ENCODE measurements at places on chromosomes 4 and X.
A peak's percentile ranks its signal among the peaks of the same experiment; 100 is the strongest.

GRCh38 chr4:148497258-148497657 lies 55.0 kb upstream of the NR3C2 start:
- DNase-seq, result no peak

DNA sequence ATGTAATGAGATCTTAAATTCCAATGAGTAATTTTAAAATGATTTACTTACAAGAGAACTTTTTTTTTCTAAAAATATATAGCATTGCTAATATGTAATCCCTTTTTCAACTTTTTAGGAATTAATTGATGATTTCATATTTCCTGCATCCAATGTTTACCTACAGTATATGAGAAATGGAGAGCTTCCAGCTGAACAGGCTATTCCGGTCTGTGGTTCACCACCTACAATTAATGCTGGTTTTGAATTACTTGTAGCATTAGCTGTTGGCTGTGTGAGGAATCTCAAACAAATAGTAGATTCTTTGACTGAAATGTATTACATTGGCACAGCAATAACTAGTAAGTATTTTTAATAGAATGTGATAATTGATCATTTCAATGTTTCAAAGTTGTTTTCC lies 113.2 kb downstream of the USP9X start:
- no peak for DNase-seq

DNA sequence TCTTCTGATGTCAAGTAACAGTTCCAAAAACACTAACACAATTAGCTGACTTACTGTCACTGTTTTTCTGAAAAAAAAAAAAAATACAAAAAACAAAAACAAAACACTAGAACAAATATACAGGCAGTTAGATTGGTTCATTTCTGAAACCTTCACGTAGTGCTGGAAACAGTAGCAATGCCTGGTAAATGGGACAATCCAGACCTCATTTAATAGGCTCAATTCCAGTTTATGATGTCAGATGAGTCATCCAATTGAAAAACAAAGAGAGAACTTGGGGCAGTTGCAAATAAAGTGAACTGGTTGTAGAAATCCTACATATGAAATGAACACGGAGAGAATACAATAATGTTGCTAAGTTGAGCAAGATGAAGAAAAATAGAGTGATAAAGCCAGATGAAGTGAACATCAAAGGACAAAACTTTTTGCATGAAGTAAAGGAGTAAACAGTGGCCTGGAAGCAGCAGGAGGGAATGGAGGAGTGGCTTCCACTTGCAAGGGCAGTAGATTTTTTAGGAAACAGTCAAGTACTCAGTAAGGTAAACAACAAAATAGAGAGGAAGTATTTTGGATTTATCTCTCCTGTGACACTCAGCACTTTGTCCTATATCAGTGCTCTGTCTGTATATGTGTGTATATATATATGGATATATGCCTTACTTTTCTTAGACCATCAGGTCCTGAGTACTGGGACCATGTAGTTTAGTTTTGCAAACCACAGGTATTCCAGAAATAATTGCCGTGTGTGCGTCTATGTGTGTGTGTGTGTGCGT lies 39.3 kb upstream of the MAGEA10 start:
- DNase-seq, result no peak

DNA sequence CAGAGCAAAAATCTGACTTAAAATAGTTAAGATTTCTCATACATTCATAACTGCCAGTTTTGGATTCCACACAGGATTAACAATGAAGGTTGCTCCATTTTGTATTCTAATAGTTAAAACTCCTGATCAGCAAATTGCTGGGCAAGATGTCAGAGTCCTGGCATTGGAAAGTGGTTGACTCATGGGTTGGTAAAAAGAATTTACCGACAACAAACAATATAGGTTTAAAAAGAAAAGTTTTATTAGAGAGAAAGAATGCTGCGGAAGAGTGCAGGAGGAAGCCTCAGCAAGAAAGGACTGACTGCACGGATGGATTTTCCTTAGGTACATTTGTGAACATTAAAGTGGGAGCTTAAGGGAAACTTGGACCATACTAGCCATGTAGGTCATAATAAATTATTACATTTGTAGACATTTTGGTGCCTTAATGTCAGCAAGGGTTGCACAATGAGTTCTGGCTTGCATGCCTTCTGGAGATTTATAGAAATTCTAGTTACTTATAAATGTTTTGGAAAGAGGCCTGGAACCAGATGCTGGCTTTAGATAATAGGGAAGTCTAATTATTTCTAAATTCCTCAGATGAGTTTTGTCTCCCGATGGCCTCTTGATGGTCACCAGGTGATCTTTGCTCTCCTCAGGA lies 25.4 kb upstream of the IL2 start:
- DNase-seq, result no peak

DNA sequence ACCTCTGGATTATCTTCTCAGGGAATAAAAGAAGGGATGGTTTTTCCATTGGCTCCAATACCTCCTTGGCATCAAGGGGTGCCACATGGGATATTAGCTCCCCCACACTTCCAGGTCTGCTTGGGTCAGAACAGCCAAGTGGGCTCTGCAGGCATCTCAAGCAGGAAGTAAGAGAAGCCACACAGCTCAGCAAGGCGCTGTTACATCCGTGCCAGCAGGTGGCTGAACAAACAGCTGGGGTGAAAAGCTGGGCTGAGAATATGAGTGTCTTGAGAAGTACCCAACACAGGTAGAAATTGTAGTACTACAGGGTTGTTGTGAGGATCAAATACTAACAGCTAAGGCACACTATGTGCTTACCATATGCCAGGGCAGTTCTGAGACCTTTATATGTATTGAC lies 76.7 kb upstream of the TMEM150C start:
- DNase-seq, result no peak

DNA sequence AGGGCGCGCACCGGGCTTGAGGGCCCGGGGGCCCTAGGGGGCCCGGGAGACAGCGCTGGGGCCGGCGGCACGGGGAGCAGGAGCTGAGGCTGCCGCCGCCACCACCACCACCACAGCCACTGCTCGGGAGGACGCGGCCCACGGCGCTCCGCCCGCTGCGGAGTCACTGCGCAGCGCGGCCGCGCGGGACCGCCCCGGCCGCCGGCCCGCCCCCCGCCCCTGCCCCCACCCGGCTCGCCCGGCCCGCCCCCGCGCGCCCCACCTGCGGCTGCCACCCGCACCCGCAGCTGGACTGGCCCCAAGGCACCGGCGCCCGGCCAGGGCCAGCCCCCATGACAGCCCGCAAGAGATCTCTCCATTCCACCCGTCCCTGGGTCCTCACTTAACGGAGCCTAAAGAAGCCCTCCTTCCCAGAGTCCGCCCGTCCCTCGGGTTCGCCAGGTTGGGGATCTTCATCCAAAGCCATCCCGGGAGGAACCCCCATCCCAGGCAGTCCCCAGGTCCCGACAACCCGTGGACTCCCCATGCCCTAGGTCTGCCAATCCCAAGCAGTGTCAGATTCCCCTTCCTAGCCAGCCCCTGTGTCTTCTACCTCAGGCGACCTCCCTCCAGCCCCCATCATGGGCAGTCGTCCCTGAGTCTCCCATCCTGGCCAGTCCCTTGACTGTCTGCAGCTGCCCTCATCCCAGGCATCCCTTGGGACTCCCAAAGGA lies 40.0 kb upstream of the IQSEC2 start:
- no peak for DNase-seq

DNA sequence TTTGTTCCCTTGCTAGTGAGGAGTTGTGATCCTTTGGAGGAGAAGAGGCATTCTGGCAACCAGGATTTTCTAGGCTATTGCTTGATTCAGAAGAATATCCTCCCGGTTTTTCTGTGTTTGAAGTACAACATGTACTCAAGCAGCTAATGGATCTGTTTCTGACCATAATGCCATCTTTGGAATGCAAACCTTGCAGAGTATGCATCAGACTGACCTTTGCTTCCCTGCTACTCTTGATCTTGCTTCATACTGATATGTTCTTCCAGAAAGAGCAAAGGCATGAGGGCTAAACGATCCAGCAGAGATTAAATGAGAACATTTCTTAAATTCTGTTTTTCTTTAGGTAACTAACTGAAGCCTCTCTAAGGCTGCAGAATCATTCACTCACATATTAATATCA lies 265.4 kb upstream of the SLC7A11 start:
- no peak for DNase-seq

DNA sequence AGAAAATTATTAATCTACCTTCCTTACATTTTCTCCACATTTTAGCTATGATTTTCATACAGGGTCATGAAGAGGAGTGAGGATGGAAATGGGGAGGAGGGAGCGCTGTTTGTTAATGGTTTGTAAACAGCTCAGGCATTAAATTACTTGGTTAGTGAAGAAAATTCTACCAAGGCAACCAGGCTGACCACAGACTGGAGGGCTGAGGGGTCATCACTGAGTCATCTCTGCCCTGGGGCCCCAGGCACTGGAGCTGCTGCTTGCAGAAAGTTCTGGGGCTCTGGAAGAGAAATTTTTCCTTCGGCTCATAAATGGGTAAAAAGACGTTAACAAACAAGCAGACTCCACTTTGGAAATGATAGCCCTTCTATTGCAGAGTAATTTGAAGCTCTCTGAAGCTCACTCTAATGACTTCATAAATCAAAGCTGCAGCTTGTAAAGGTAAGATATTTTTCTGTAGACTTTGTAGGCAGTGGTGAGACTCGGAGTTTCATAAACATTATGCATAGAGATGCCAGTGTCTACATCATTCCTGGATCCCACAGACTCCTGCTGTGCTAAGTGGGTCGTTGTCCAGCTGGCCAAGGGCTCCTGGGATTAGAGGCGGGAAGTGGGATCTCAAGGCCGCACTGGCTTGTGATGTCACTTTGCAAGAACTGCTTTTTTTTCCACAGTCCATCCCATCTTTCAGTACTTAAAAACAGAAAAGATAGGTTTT lies 159.6 kb downstream of the PTTG2 start:
- no peak for DNase-seq

- no peak for DNase-seq
Measured at GRCh38 chr4:152850377-152850776, 70.6 kb downstream of the ARFIP1 start.

- no peak for DNase-seq
Measured at GRCh38 chr4:7252510-7253340, 60.4 kb downstream of the SORCS2 start.

DNA sequence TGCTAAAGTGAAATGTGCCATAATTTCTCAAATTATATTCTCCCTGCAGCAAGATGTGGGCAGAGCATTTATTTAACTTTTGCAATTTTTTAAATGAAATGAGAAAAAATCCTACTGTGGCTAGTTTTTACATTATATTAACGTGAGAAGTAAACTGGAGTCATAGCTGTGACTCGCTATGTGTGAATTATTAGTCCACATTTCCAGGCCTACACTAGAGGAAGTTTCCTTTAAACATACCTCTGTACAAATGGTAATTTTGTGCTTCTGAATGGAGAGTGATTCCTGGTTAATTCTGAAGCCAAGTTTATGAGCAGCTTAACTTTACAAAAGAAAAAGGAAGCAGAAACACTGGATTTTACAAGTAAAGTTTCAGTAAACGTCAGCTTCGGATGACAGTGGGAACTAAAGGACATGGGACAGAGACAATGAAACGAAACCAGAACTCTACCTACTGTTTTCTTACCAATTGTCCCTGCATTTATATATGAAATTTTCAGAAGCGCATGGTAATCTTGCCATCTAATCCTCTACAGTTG lies 72.4 kb downstream of the FBXO8 start:
- no peak for DNase-seq

GRCh38 chr4:112378858-112379257 lies 81.7 kb downstream of the ALPK1 start:
- no peak for DNase-seq

GRCh38 chr4:186792728-186793366 lies 69.2 kb upstream of the FAT1 start:
- DNase-seq, result no peak

DNA sequence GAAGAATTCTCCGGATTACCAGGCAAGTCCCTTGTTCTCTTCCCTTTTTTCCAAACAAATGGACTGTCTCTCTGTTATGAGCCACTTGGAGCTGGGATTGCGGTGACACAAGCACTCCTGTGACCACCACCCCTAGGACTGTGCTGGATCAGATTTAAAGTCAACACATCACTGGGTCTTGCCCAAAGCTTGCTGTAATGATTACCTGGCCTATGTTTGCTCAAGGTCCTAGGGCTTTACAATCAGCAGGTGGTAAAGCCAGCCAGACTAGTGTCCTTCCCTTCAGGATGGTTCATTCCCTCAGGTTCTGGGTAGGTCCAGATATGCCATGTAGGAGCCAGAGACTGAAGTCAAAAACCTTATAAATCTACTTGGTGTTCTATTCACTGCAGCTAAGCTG lies 144.7 kb downstream of the COX18 start:
- DNase-seq, result no peak

- no peak for DNase-seq
Measured at GRCh38 chr4:68404153-68404552, 43.1 kb upstream of the TMPRSS11E start.

GRCh38 chr4:113468165-113469022 lies 293.1 kb downstream of the CAMK2D start:
- DNase-seq, result peak; percentile 33
